ENCODE measurements at places on chromosomes 1 and 21.
A peak's percentile ranks its signal among the peaks of the same experiment; 100 is the strongest.

- no peak for DNase-seq
These were observed 12.1 kb downstream of the AZIN2 start for GRCh38 chr1:33093004-33093403.

GRCh38 chr1:184390889-184391288 lies 4.1 kb downstream of the C1orf21 start:
- no peak for DNase-seq

DNA sequence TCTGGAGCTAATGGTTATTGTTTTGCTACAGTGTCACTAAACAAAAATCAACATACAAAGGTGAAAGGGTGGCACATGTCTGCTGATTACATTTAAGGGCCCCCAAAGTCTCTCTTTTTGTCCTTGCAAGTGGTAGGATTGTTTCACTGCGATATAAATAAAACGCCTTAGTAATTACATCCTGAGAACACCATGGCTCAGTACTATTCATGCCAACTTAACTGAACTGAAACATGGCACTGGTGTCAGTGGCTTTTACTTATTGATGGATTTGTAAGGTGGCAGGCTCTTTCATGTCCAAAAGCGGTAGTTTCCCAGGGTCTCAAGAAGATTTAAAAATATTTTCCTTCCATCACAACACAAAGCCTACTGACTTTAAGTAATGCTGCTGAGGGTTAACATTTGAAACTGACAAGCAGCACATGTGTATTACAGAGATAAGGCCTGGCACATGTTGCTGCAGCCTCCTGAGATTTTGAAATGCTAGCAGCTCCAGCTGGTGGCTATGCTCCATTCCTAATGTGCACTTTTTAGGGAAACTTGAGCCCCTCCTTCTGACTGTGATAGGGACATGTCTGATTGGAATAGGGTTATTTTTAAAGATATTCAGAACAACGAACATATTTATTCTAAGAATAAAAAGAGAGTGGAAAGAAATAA lies 86.8 kb downstream of the ATP1B1 start:
- DNase-seq: no peak

DNA sequence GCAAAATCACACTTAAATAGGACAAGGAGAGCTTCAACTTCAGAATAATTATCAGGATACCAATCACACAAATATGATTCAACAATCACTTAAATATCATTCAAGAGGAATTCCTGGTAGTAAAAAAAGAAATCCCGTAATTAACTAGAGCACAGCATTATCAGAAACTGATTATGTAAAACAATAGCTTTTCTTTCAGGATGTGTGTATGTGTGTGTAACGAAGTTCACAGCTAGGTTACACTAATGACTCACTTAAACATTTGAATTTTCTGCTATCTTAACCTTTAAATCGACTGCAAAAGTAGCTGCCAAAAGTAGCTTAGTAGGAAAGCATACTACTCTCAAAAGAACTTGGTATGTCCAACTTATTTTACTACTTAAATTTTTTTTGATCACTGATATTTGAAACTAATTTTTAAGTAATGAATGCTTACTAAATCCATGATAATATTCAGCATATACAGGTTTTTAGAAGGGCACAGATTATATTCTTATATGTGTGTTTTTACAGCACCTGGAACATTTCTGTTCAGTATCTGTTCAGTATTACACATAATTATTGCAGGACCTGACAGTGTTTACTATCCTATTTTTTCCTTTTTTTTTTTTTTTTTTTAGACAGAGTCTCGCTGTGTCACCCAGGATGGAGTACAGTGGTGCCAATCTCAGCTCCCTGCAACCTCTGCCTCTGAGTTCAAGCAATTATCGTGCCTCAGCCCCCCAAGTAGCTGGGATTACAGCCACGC lies 4.2 kb downstream of the RERE start:
- no peak for DNase-seq

DNA sequence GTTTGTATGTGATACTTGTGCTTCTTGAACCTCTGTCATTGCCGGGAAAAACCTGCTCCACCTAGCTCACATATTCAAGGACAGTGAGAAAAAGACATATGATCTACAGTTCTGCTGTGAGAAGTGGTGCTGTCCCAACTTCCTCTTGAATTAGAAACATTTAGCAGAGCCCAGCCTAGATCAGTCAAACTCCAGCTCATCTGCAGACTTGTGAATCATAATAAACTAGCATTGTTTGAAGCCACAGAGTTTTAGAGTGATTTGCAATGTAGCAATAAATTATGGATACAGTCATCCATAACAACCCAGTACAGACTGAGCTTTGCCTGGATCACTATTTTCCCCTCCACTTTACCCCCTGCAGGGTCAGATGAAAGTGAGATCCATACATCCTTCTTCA lies 497.8 kb downstream of the PLA2G4A start:
- DNase-seq: no peak

DNA sequence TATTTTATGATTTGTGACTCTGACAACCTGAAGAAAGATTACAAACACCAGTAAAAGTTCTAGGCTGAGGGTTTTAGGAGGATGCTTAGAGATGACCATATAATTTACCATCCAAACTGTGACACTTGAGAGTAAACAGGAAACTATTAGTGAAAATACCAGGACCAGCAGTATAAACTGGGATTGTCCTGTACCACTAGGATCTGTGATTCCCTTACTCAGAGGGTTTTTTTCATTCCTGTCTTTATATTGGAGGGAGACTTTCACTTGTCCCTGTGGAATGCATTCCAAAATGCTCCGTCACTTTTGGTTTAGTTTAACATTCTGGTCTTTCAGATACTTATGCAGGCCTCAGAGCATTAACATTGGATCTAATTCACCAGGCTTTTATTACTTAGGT lies 482.9 kb downstream of the PTBP2 start:
- peak; percentile 75 for DNase-seq

DNA sequence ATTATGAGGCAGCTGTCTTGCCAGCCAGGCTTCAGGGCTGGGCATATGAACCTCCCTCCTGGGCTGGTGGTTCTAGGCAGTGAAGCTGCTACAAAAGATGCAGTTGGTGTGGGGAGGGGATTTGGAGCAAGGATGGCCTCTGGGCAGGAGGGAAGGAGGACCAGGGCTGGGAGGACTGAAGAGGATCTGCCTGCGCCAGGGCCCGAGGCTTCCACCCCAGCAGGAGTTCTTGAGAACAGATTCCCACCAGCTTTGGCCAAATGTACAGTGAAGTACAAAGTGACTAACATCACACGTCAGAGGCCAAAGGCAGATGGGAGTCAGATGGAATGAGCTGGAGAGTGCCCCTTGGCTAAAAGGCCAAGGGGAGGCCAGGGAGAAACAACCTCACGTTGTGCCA lies 62.4 kb downstream of the DDX20 start:
- DNase-seq: no peak

DNA sequence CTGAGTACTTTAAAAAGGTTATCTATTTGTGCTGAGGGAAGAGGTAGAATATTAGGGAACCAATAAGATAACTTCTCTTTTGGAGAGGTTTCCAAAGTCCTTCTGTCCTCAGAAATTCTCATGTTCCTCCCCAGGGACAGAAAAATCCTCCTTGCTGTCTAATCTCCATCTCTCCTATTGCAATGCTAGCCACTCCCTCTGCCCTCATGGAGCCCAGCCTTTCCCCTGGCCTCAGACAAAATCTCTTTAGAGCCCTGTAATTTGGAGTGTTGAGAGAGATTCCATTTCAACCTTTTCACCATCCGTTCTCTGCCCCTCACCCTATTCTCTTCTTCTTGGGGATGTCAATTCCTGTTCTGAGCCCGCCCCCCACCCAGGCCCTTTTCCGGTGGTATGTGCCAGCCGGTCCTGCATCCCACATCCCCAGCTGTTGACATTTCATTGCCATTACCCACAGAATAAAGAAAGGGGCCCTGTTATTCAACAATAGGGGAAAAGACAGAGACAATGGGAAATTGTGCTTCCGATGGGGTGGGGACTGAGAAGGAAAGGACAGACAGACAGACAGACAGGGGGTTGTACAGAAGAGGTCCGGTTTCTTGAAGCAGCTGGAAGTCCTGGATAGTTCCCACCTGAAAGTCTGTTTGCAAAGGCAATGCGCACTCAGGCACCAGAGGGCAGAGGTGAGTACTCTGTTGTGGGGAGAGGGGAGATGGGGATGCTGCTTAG lies at the start of gene HAPLN2:
Gene HAPLN2, plus strand, starts transcription at position 563 of the 729 bp plus-strand sequence. CDS start 4,076 bp downstream, outside the sequence.
- DNase-seq: no peak

- no peak for DNase-seq
These were observed 66.3 kb downstream of the MAP3K7CL start for GRCh38 chr21:29196670-29197191.
